WTC11 (cell line): ENCODE measurements at places on chromosomes 7 and 10. TPM values are rescaled to one million over a fixed set of nuclear protein-coding genes. Genes with fewer than 3 reads are reported as not detected.

Gene ACHE
- total RNA-seq, result 6.4 to 7.7 TPM (median 6.6 TPM) in 3 replicates

- no peak for DNase-seq
Observed at GRCh38 chr10:91613411-91614187, 19.3 kb downstream of the PPP1R3C start.

Gene OPN1SW
- not detected in 3 replicates for total RNA-seq

Gene HDAC9
- total RNA-seq, result 14.6 to 18.8 TPM (median 18.0 TPM) in 3 replicates

Gene SFR1
- 9.2 to 11.6 TPM (median 9.9 TPM) in 3 replicates for total RNA-seq

GRCh38 chr7:1252540-1253090 is 19.9 kb downstream of the UNCX start:
- no peak for DNase-seq

Gene AKR1C3
- total RNA-seq, result 6.7 to 9.0 TPM (median 8.6 TPM) in 3 replicates

DNA sequence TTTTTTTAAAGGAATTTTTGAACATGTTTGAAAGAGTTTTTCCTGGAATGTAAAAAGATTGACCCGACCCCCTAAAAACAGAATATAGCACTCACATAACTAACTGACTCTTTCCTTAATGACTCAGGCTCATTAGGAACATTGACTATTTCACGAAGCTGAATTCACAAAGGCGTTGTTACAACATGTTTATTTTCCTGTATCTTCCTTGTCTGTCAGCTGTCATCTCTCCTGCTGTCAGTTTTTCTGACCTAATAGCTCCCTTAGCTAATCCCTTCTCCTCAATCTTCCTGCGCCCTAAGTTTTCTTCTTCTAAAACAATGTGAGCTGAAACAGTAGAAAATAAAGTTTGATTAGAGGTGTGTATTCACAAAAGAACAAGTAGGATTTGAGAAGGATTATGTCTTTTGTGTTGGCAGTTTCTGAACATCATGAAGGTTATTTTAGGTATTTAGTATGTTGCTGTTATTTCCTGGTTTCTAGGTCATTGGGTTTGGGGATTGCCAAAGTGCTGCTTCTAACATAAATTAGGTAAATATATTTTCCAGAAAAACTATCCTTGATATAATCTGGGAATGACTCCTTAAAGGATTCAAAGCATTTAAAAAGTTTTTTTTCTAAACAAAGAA is 4.6 kb upstream of the MDFIC start:
- DNase-seq, result no peak

Gene LBX1
- total RNA-seq, result not detected in 3 replicates
